ENCODE measurements at places on chromosomes 13 and 19. TPM values are rescaled to one million over a fixed set of nuclear protein-coding genes. Genes with fewer than 3 reads are reported as not detected.

ZNF177 gene
- polyA plus RNA-seq, result 61.1 TPM

ZNF547 gene
- 13.1 TPM for polyA plus RNA-seq

CCNE1 gene
- polyA plus RNA-seq, result 3.4 TPM

COG3 gene
- polyA plus RNA-seq, result 90.2 TPM

NALCN gene
- 24.1 TPM for polyA plus RNA-seq

LYPD5 gene
- not detected for polyA plus RNA-seq

IFNL1 gene
- not detected for polyA plus RNA-seq

Data from neural cell (in vitro differentiated cells).